Renal cortical epithelial cell (primary cell): ENCODE measurements at places on chromosomes 16 and 17.

- no peak for DNase-seq
Measured at GRCh38 chr16:31461921-31462804, 2.9 kb downstream of the ARMC5 start.

- no peak for DNase-seq
Measured at GRCh38 chr17:32519228-32520103, 32.7 kb downstream of the CDK5R1 start.

DNA sequence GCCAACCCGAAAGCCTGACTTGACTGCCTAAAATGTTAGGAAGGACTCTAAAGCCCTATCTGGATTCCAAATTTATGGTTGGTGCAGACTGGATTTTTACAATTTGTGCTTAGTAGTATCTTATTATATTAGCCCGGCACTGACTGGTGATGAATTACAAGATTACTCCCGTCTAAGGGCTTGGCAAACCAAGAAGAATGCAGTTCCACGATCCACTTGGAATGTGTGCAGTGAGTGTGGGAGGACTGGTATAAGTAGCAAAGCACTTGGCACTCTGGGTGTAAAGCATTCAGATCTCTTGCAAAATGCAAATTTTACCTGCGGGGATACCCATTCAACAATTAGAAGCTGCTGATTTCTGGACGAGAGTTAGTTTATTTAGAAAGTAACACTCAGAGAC lies 539.4 kb downstream of the MAF start:
- peak; percentile 12 for DNase-seq

GRCh38 chr16:28974007-28974436 lies 556 bp upstream of the SPNS1 start:
- peak; percentile 56 for DNase-seq

GRCh38 chr17:37276475-37276874 lies 99.3 kb upstream of the C17orf78 start:
- no peak for DNase-seq

DNA sequence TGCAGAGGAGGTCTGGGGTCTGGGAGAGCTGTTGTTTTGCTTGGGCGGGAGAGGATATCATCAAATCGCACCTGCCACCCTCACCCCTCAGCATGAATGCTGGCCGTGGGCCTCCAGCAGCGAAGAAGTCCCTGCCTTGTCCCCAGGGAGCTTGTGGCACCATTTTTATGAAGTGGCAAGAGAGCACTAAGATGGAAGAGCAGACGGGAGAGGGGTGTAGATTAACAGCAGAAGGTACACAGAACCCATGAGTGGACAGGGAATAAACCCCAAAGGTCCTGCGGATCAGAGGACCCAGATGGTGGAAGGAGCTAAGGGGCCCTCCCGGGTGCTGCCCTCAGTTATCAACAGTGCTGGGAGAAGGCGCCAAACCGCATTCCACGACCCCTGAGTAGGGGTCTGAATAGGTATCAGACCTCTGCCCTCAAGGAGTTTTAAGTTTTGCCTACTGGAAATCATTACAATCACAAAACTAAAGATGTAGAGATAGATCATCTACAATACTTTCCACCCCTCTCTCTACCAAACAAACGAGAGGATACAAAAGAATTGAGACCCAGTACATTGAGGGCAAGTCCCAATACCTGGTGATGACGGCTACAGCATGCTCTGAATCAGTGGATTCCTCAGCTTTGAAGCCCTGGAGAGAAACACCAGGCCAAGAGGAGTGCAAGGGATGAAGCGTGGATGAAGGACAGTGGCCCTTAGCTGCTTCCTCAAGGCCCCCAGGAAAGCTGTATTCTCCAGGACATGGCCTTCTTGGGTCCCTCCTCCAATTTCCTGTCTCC lies 60.2 kb downstream of the CCDC182 start:
- DNase-seq, result no peak

DNA sequence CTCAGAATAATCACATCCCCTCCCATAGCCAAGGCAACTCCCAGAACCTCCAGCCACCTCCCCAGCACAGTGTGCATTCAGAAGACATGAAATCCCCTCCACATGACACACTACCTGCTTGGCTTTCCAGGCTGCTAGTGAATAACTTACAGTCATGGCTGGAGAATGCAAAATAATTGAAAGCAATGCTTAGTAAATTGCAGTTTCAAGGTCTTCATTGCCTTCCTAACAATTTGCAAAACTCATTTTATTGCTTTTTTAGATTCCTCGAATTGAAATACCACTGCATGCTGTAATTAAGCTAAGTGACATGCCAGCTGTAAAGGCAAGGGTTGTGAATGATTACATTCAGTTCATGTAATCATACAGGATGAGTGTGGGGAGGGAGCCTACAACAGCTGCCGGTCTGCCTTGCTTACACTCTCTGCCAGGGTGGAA lies 29.0 kb upstream of the HOXB13 start:
- peak; percentile 53 for DNase-seq

GRCh38 chr16:85324488-85324887 lies 212.2 kb upstream of the CIBAR2 start:
- DNase-seq, result no peak

DNA sequence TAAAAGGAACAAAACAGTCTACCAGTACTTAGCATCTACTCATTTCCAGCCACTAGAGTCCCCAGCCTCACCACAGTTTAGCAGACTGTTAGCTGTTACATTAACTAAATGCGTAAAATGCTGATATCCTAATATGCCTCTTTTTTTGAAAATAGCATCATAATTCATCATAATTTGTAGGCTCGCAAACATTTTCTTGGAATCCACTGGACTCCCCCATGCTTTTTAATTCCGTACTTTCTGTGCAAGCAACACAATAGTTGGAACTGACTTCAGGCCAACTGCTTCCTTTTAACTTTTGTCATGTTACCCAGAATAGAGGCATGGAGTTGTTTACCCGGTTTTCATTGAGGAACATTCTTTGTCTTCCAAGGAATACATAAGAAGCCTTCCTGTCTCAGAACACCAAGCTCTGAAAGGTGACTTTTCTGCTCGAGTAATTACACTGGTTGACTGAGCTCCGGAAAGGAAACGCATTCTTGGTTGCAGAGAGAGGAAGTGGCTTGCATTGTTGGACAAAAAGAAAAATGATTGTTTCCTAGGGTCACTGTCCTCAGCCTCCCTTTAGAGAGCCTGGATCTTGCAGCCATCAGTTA lies 30.9 kb upstream of the SEC14L1 start:
- peak; percentile 96 for DNase-seq

GRCh38 chr17:41264599-41264998 lies 579 bp upstream of the KRTAP9-6 start:
- no peak for DNase-seq

DNA sequence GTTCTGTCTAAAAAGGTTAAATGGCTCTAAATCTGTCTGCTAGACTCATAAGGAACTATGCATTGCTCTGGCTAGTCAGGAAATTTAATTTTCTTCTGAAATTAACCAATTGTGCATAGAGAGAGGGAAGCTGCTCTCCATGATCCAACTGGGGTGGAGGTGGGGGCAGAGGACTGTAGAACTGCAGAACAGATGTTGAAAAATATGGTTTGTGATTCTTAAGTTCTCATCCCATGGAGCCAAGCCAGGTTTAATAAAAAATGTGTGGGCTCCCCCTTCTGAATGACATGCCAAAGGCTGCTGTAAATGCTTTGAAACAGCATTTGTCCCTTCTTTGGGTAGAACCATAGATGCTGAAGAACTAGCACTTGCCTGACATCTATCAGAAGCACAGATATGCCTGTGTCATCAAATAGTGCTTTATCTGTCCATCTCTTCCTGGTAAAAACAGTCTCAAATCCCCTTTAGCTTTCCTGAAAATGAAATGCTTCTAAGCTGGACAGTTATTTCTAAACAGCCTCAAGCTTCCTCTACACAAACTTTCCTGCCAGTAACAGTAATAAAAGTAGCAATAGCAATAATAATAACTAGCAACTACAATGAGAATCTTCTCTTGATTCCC lies 221.4 kb downstream of the CDH8 start:
- no peak for DNase-seq

DNA sequence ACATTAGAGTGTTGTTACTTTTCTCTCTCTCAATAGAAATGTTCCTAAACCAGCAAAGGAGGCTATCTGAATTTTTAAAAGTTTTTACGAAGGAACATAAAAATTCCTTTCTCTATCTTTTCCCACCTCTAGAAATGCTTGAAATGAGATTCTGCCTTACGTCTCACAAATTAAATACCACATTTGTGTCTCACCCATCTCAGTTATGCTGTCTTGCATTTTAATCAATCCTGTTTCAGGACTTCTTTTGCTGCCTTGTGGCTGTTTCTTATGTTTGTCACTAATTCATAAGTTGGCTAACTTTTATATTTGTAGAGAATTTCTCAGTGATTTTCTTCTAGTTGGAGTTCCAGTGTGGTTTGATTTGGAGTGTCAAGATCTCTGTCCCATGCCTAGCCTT lies 3.5 kb downstream of the OMG start:
- DNase-seq, result no peak

- DNase-seq, result peak; percentile 9
Measured at GRCh38 chr16:28317040-28317880, 24.9 kb downstream of the SBK1 start.

GRCh38 chr16:20617271-20617670 lies 41.1 kb upstream of the ACSM2B start:
- DNase-seq, result no peak

GRCh38 chr16:12006637-12007036 lies 30.1 kb downstream of the SNX29 start:
- DNase-seq, result no peak

- peak; percentile 13 for DNase-seq
Measured at GRCh38 chr17:80968602-80969029, 23.0 kb upstream of the CHMP6 start.
